Tibial nerve (tissue), 4 donors: ENCODE measurements at places on chromosomes 4 and X. TPM values are rescaled to one million over a fixed set of nuclear protein-coding genes. Genes with fewer than 3 reads are reported as not detected.

The SPIN4 gene
- 7.5 TPM for total RNA-seq

DNA sequence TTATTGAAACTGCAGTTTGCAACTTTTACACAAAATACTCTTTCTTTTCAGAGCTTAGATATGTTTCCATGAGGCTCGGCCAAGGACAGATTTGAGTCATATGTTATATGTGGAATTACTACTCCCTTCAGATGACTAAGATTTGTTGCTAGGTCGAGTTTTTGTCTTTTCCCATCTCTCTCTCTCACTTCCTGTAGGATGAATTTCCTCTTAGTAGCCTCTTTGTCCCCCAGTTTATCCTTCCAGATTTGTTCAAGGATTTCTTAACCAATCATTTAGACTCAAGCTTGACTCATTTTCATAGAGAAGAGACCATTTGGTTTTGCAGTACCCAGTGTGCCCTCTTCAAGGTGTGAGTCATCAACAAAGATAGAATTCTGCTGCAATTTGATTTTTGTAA is 209.2 kb downstream of the GLUD2 start:
- no peaks in the 10 kb centered on the region for H3K4me1 ChIP-seq
- no peak overlapping the region for H3K27ac ChIP-seq
- no peak overlapping the region for H3K4me3 ChIP-seq

- no peak overlapping the region for H3K4me3 ChIP-seq
- H3K27ac ChIP-seq, result no peak overlapping the region
- H3K27me3 ChIP-seq, result no peaks in the 10 kb centered on the region
- no peak for DNase-seq
Measured at GRCh38 chr4:52869196-52869595, 7.1 kb downstream of the RASL11B start.

The CLDN22 gene
- not detected for total RNA-seq
